ENCODE measurements at places on chromosomes 1 and 21. TPM values are rescaled to one million over a fixed set of nuclear protein-coding genes. Genes with fewer than 3 reads are reported as not detected.

RPE65 gene
- total RNA-seq, result not detected

FMO2 gene
- 9.7 TPM for total RNA-seq

OR6N1 gene
- 0.18 TPM for total RNA-seq

SEMA4A gene
- total RNA-seq, result 1.7 TPM

ELAVL4 gene
- total RNA-seq, result 169 TPM

S100B gene
- 144 TPM for total RNA-seq

Data from motor neuron (in vitro differentiated cells).